Tibial artery (tissue), 4 donors: ENCODE measurements at places on chromosomes 2 and 18.

GRCh38 chr2:7989823-7990222 is 692.0 kb upstream of the ID2 start:
- no peak for DNase-seq

GRCh38 chr2:196970099-196970498 is 43.6 kb upstream of the PGAP1 start:
- DNase-seq: no peak

DNA sequence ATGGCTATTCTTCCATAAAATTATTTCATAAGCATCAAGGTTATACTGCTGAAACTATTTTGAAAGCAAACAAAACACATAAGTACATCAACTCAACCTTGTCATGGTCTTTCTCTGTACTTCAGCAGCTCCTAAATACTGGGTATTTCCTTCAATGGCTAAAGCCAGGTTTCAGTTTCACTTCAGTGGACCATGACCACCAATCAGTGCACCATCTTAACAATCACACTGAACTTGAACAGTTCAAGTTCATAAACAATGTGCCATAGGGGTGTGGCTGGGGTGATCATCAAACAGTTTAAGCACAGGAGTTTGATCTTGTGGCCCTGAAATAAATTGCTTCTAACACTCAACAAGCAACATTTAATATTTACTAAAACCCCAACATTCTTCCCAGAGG is 124.1 kb upstream of the FIGN start:
- DNase-seq: no peak

DNA sequence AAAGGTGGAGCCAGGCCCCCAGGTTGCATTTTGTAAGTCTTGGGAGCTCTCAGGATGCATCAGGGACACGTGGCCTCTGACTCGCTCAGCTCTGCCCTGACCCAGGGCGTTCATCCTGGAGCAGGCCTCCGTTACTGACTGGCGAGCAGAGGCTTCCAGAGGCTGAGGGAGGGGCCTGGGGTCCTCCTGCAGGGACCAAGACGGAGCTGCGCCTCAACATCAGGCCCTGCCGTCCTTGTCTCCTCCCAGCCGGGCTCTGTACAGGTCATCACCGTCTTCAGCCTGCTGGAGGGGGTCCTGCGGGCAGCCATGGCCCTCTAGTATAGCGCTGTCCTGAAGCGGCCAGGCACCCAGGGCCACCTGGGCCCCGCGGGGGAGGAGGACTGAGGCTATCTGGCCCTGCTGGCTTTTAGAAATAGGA is 10.2 kb upstream of the ALPP start:
- no peak for DNase-seq

- DNase-seq: no peak
These were observed 92.5 kb downstream of the SP3 start for GRCh38 chr2:173872714-173873113.

- DNase-seq: peak; percentile 40
These were observed 9.3 kb downstream of the WNT10A start for GRCh38 chr2:218889937-218890336.

GRCh38 chr2:159265171-159265576 is 21.3 kb downstream of the WDSUB1 start:
- no peak for DNase-seq

DNA sequence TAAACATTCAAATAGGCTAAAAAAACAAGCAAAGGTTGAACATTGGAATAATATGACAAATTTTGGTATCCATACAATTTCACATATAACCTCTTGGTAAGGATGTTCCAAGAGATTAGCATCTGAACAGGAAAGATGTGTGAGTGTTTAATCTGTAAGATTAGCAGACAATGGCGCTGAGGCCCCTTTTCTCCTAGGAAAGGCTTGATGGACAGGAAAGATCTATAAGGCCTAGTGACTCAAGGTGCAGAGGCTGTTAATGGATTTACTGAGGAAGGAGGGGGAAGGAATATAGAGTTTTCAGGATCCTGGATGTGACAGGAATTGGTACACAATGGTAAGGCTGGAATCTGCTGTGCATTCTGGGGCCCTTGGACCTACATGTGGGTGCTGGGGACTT is 48.1 kb upstream of the SMAD2 start:
- no peak for DNase-seq

DNA sequence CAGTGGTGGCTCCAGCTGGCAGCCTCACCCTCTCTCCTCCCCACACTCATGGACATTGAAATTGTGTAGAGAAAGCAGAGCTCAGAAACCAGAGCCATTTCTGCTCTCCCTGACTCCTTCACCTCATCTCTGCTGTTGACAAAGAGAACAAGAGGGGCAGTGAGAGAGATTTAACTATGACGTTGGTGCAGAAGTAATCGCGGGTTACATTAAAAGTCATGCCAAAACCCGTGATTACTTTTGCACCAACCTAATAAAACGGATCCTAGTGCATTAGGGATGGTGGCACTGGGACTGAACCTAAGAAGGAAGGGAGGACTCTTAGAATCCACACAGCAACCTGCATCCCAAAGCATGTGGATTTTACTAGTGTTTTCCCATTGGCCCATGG is 113.3 kb upstream of the CDC42EP3 start:
- no peak for DNase-seq
